ENCODE measurements at places on chromosomes 5 and 9. TPM values are rescaled to one million over a fixed set of nuclear protein-coding genes. Genes with fewer than 3 reads are reported as not detected.

The SV2C gene
- total RNA-seq: 0.67 TPM

- ATAC-seq: no peak
Observed at GRCh38 chr9:6782981-6783380, 25.2 kb downstream of the KDM4C start.

DNA sequence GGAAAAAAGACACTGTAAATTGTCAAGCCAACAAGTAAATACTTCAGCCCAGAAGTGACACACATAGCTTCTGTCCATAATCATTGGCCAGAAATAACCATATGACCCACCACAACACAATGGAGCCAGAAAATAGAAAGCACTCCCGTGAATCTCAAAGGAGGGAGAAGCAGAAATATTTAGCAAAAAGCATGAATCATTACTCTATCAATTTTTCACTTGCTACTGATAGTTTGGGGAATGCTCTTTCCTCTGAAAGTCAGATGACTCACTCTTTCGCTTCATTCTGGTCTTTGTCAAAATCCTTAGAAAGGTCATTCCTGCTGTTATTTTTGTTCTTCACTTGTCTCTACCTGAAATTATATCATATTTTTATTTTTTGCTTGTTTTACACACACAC lies 312.6 kb downstream of the TMEM232 start:
- no peak for ATAC-seq

- no peak for ATAC-seq
Observed at GRCh38 chr5:66945389-66946349, 250.9 kb downstream of the CD180 start.

The ANP32B gene
- total RNA-seq: 35.5 TPM

The CDH12 gene
- not detected for total RNA-seq

GRCh38 chr9:95313010-95313498 lies 4.5 kb downstream of the FANCC start:
- ATAC-seq: peak; percentile 27

GRCh38 chr9:129140397-129141065 lies 29.3 kb downstream of the PTPA start:
- no peak for ATAC-seq

DNA sequence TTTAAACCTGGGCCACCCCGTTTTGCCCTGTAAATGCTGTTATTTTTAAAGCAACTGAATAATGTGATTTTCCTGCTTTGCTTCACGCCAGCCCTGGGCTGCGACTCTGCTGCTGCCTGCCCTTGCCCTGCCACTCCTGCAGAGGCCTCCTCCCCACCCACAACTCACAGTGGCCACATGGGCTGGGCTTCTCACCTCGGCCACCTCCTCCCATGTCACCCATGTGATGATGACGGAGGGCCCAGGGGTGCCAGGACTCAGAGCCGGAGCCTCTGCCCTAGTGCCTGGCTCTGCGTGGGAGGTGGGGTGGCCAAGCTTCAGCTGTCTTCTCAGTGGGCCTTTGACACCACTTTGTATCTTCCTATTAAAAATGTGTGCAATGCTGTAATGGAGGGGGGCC lies 48.1 kb upstream of the NKD2 start:
- ATAC-seq: no peak

GRCh38 chr5:107874795-107875194 lies 204.1 kb upstream of the EFNA5 start:
- no peak for ATAC-seq

The DDX4 gene
- not detected for total RNA-seq

The NR2F1 gene
- total RNA-seq: 111 TPM

The SNCAIP gene
- 2.9 TPM for total RNA-seq

GRCh38 chr5:36836831-36837230 lies 39.7 kb upstream of the NIPBL start:
- ATAC-seq: no peak

DNA sequence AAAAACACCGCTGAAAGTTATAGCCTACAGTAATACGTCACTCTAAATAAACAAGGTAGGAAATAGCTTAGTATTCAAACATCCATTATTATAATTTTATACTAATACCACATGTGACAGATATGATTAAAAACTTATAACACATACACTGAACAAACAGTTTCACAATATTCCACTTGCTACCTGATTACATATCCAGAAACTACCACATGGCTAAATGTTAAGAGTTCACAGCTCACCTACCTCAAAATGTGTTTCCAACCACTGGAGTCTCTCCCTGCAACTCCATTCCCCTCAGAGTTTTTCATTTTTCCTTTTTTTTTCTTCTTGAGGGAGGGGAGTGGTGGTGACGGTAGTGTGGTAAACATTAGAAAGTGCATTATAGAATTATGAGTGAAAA lies 12.1 kb downstream of the RICTOR start:
- no peak for ATAC-seq

DNA sequence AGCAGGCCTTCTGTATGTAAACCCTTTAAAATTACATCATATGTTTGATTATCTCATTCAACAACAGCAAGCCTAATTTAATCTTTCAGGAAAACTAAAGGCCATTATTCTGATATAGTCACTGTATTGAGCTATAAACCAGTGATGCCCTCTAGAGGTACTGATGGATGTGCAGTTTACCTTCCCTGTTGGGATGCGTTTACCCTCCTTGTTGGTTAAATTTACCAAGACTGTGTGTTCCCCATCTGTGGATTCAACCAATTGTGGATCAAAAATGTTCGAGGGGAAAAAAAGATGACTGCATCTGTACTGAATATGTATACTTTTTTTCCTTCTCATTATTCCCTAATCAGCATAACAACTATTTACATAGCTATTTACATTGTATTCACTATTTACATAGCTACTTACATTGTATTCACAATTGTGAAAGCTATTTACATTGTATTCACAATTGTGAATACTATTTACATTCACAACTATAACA lies 3.7 kb upstream of the BAAT start:
- ATAC-seq: no peak

DNA sequence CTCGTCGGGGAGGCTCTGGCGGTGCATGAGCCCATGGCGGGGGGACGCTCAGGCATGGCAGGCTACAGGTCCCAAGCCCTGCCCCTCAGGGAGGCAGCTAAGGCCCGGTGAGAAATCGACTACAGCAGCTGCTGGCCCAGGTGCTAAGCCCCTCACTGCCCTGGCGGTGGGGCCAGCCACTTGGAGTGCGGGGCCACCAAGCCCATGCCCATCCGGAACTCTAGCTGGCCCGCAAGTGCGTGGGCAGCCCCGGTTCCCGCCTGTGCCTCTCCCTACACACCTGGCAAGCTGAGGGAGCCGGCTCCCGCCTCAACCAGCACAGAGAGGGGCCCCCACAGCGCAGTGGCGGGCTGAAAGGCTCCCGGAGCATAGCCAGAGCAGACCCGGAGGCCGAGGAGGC lies 1896.9 kb upstream of the CDH6 start:
- peak; percentile 25 for ATAC-seq

DNA sequence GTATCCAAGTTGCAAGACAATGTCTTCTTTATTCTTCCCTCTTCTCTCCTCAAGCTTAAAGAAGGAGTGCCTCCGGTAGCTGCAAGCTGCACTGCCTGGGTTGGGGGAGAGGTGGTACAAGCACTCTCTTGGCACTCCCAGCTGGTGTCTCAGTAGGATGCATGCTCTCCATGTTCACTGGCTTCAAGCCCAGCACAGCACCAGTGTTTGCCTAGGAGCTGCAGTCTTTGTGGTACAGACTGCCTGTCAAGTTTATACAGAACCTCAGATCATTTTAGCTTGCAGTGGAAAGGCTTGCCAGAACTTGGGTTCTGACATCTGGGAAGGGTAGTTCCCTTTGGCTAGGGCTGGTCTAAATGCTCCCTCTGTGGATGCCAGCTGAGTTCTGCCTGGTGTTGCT lies 505.6 kb downstream of the MAN2A1 start:
- no peak for ATAC-seq

- ATAC-seq: no peak
Observed at GRCh38 chr9:111136180-111136579, 97.9 kb upstream of the LPAR1 start.

GRCh38 chr5:180494510-180495181 lies 467 bp downstream of the CNOT6 start:
- peak; percentile 32 for ATAC-seq

The PCDH1 gene
- 52.8 TPM for total RNA-seq

The CCL27 gene
- not detected for total RNA-seq

The BTNL9 gene
- total RNA-seq: 12.7 TPM

The PHF24 gene
- 0.81 TPM for total RNA-seq

DNA sequence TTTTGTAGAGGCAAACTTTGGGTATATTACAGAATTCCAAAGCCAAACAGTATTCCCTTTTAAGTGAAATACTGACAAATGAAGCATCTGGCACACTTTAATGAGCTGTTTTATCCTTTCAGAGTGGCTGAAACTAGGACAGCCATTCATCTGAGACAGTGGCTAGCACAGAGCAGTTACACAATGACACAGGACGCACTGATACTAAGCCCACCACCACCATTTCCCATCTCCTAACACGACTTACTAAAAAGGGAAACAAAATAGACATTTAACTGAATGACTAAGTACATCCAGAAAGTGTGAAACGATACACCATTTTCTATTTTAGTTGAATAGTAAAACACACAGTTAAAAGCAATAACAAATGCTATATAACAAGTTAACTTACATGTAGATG lies 120.4 kb upstream of the RETREG1 start:
- ATAC-seq: no peak

The NR6A1 gene
- 4.4 TPM for total RNA-seq

DNA sequence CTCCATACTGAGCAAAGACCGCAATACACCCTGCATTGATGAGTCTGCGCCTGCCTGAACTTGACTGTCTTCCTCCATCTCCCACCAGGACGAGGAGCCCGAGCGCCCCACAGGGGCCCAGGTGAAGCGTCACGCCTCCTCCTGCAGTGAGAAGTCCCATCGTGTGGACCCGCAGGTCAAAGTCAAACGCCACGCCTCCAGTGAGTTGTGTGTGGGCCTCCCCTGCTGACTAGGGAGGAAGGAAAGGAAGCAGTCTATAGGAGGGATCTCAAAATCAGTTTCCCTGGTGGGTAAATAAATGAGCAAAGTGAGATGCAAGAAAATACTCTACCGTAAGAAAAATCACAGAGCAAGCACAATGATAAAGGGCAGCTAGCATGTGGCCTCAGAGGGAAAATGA lies 22.8 kb upstream of the GRPEL2 start:
- no peak for ATAC-seq

The EIF4E1B gene
- total RNA-seq: not detected

The GARIN3 gene
- not detected for total RNA-seq

GRCh38 chr5:32545102-32545800 lies 40.1 kb upstream of the SUB1 start:
- no peak for ATAC-seq

DNA sequence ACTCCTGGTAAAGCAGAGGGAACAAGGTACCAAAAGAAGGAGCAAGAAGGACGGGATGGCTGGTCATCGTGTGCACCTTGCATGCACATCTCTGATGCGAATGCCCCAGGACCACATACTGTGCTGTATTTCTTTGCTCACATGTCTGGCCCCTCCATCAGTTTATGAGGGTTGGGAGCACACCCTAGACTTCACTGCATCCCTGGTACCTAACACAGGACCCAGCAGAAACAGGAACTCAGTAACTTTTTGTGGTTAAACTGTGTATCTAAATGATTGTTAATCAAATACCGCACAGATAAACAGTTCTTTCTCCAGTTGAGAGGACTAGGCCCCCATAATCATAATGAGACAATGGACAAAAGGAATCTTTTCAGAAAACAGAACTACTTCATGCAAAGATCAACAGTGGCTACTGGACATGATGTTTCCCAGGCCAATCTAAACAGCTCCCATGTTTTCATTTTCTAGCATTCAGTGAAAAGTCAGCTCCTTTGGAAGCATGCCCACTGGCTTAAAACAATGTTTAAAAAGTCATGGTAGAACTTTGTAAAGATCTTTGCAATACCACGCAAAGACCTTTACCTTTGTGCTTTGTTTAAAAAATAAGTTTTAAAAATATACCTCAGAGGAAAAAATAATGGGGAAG lies 55.5 kb upstream of the IFNK start:
- no peak for ATAC-seq

The ANKRD31 gene
- not detected for total RNA-seq

GRCh38 chr5:157842787-157843186 lies 16.2 kb downstream of the CLINT1 start:
- ATAC-seq: no peak

Measured in gastroesophageal sphincter (tissue), 4 donors.